ENCODE measurements at places on chromosomes 16 and 17. TPM values are rescaled to one million over a fixed set of nuclear protein-coding genes. Genes with fewer than 3 reads are reported as not detected.
A peak's percentile ranks its signal among the peaks of the same experiment; 100 is the strongest.

DNA sequence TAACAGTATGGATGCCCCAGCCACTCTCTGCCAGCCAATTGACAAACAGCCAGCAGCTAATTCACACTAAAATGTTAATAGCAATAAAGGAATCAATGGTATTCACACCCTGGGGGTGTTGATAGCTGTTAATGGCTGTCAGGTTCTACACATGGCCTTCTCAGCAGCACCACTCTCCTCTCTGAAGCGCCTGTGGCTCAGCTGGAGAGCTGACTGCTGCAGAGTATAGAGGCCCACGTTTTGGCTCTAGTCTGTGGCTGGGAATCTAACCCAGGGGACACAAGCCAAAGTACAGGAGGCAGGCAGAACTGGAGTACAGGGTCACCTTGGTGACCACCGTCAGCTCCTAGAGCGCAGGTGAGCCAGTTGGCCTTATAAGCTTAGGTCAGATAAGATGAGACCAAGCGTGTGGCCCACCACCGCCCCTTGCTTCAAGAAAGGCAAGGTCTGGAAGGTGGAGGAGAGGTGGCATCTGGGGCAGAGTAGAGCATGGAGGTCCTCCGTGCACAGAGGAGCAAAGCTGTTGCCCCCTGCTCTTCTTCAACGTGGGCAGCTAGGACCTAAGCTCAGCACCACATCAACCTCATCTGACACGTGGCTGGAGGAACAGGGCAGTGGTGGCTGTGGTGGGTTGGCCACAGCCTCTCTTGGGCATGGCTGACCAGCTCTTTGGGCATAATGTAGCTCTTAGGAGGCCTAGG lies 25.4 kb downstream of the CCR7 start:
- DNase-seq = no peak

The C17orf107 gene
- total RNA-seq = 1.0 TPM

GRCh38 chr17:77695386-77695785 lies 263.1 kb upstream of the TNRC6C start:
- no peak for DNase-seq

DNA sequence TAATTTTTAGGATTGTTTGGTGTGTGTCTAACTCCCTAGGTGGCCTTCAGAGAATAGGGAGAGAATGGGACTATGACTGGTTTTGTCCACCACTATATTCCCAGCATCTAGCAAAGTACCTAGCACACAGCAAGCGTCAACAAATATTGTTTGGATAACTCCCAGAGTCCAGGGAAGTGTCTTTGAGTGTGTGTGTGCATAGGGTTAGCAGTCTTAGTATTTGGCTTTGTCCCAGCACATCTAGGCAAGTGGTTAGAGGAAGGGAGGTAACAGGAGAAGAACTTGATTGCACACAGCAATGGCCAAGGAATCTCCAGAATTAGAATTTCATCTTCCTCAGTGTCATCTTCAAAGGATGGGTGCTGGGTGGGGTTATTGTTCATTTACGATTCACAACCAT lies 385.4 kb upstream of the CDH5 start:
- DNase-seq = no peak

DNA sequence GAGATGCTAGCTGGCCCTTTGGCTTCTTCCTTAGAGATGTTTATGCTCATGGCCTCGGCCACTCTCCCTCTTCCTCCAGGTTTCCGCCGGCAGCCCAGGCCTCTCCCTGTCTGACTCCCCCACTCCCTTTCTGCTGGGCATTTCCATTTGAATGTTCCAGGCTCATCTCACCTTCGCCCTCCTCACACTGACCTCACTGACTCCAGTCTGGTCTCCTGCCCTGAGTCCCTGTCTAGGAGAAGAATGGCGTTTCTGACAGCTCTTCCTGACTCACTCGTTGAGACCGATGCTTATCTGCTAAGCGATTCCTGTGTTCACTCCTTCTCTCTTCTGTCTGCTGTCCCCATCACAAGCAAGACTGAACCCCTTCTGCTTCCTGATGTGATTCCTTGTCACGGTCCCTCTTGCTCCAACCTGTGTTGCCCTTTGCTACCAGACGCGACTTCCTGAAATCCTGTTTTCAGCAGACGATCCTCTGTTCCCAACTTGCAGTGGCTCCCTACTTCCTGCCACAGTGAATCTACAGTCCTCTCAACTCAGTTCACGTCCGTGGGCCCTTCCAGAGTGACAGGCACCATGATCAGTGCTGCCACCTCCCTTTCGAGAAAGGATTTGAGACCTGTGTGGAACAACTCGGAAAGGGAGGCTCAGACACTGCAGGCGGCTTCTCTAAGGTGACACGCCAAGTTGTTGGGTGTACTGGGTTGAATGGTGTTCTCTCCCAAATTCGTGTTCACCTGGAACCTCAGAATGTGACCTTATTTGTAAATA lies 176.4 kb downstream of the MSI2 start:
- no peak for DNase-seq

GRCh38 chr16:62625326-62625725 lies 589.1 kb upstream of the CDH8 start:
- DNase-seq = no peak

DNA sequence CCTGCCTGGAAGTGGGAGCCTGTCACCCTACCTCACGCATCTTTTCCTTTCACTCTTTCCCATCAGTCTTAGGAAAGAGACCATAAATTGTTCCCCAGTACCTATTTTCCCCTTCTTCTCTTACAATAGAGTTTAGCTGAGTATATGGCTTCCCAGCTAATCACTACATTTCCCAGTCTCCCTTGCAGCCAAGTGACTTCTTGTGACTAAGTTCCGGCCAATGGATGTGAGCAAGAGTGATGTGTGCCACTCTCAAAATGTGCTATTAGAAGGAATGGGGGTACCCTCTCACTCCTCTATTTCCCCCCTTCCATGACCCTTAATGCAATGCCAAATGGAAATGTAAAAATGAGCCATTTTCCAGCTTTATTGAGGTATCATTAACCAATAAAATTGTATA lies 8.2 kb upstream of the PYY start:
- DNase-seq = no peak

- no peak for DNase-seq
Observed at GRCh38 chr16:78489072-78489471, 389.6 kb downstream of the WWOX start.

GRCh38 chr17:44878627-44879221 lies 20.5 kb downstream of the EFTUD2 start:
- DNase-seq = peak; percentile 52

The CHAD gene
- not detected for total RNA-seq

The PRSS27 gene
- 0.72 TPM for total RNA-seq

- no peak for DNase-seq
Observed at GRCh38 chr17:17727111-17727659, 45.9 kb downstream of the RAI1 start.

The LRRC46 gene
- total RNA-seq = 1.4 TPM

GRCh38 chr17:65385726-65386125 lies 175.7 kb downstream of the AXIN2 start:
- DNase-seq = no peak

GRCh38 chr16:17748044-17748719 lies 277.4 kb upstream of the XYLT1 start:
- no peak for DNase-seq

GRCh38 chr16:74892574-74893461 lies 92.1 kb downstream of the WDR59 start:
- no peak for DNase-seq

The SLC52A1 gene
- not detected for total RNA-seq

DNA sequence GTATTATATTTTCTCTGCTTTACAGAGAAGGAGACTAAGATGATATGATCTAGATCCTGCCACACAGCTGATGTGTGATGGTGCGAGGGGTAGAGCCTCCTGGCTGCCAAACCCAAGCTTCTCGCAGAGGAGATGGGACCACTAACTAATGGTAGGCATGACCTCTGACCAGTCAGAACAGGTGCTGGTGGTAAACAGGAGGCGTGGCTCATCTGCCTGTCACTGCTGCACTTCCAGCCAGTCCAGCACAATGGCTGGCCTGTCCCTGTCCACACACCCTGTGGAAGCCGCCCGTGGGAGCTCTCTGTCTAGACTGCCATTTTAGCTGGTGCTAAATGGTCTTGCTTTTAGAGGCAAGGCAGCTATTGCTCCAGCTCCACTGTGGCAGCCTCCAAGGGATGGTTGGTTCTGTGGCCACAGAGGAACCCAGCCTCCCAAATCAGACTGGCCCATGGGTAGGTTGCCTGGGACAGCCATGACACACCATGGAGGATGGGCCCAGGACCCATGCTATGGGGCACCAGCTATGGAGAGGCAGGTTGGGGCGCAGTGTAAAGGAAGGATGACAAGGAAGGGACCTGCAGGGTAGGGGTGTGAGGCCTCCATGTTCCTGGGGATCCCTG lies 86.7 kb downstream of the KSR1 start:
- DNase-seq = no peak

DNA sequence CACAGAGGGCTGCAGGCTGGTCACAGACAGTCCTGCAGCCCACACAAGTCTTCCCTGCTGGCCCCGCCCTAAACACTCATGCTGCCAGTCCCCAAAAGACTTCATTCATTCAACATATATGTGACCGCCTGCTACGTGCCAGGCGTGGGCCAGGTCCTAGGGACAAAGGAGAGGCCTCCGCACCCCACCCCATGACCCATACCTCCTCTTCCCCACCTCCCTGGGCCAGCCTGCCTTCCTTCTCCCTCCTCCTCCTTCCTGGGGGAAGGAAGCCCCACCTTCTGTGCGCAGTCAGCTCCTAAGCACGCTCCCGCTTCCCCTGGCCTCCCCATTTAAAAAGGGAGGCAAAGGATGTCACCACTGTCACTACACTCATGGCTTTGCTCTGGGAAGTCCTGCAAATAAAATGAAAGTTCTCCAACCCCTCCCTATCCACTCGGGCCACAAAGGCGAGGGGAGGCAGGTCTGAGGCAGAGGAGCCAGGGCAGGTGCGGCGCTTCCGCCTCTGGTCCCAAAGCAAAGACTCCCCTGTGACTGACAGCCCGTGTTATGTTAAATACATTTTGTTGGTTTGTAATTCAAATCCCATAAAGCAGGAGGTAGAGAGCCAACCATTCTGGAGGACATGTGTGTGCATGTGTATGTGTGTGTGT lies 9.0 kb downstream of the DNAAF8 start:
- DNase-seq = no peak

The LPCAT2 gene
- total RNA-seq = 25.2 TPM

The CD300LF gene
- total RNA-seq = 2.2 TPM

The MT1E gene
- 2.0 TPM for total RNA-seq

DNA sequence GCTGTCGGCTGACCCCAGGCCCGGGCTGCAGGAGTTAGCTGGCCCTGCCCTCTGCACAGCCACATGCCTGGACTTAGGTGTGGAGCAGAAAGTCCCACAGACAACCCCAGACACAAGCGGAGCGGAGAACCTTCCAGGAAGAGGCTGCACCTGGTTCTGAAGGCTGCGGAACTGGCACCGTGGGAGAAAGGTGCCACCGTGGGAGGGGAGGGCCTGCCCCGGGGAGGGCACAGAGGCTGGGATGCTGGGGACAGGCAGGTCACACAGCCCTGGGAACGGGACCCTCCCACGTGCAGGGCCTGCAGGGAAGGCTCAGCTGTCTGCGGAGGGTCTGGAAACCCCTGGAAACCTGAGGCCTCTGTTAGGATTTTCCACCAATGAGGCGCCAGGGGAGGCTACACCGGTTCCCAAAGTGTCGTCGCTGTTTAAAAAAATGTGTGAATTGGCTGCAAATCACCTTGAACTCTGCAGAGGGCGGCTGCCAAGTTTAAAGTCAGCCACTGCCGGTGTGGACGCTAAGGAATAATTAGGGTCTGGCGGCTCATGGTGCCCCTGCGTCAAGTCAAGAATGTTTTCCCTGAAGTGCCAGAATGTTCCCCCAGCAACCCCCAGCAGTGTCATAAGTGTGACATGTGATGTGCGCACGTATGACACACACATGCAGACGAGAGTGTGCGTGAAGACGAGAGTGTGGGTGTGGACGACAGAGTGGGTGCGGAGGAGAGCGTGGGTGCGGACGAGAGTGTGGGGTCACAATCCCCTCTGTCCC lies 50.9 kb upstream of the PABPN1L start:
- no peak for DNase-seq

DNA sequence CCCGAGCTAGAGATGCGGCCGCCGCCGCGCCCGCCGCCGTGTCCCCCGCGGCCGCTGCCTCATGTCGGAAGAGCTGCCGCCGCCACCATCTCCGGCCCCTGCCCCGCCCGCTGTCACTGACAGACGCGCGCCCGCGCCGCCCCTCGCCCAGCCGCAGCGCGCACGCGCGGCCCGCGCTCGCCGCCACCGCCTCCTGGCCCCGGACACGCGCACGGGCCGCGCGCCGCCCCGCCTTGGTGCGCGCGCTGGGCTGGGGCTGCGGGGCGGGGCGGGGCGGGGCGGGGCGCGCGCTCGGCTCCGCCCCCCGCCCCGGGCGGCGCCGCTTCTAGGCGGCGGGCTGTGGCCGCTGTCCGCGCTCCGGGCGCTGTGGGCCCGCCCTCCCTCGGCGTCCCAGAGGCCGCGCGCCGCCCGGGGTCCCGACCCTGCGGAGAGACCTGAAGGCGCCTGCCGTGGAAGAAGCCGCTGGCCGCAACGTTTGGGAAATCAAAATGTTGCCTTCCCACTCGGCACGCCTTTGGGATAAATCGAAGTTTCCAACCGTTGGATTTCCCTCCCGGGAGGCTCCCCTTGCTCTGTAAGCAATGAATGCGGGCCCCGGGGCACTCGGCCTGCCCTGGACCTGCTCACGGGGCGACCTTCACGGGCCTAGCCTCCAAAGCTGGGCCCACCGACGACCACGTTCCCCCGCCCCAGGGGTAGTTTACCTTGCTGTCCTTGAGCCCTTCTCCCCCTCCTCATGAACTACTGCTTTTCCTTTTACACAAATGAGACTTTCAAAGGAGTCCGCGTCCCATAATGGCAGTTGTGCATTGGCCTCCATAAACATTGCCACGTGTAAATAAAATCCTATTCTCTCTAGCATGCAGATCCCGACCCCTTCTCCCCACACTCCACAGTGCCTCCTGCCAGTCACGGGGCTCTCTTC lies at the start of gene ADCY9:
Gene ADCY9 (minus strand): TSS at position 118 of the 925 bp plus-strand sequence. CDS start 1,000 bp downstream, outside the sequence.
- peak; percentile 86 for DNase-seq

DNA sequence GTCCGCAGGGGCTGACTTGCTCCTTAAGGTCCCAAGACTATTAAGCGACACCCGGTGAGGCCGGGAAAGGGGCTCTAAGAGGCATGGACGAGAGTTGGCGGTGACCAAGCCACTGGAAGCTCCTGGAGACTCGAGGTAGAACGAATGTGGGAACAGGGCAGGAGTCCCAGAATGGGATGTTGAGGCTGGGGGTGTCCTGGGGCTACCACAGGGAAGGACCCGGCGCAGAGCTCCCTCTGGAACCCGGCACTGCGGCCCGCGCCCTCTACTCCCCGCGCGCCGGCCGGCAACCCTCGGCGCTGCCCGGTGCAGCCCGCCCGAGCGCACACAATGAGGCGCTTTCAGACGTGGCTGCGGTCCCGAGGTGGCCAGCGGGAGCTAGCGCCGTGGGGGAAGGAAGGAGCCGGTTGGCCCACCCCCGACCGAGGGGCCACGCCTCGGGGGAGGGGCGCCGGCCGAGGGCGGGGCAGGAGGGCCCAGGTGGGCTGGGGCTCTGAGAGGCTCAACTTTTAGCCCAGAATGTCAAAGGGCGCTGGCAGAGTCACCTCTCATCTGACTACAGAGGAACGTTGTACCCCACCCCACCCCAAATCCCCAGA lies at the start of gene CHST6:
Gene CHST6 (minus strand): TSS at position 366 of the 599 bp plus-strand sequence. CDS start 15,613 bp downstream, outside the sequence.
- DNase-seq = peak; percentile 71

The FOXO3B gene
- total RNA-seq = 7.0 TPM

- peak; percentile 82 for DNase-seq
Observed at GRCh38 chr17:76736349-76737081, 616 bp downstream of the SRSF2 start.

- no peak for DNase-seq
Observed at GRCh38 chr17:17841601-17842025, 4.8 kb upstream of the SREBF1 start.

- DNase-seq = no peak
Observed at GRCh38 chr16:77077256-77077922, 113.6 kb upstream of the MON1B start.

GRCh38 chr16:28087675-28088300 lies 24.3 kb upstream of the GSG1L start:
- DNase-seq = no peak
